AML-193 (cell line): ENCODE measurements at places on chromosomes 12 and 14.

DNA sequence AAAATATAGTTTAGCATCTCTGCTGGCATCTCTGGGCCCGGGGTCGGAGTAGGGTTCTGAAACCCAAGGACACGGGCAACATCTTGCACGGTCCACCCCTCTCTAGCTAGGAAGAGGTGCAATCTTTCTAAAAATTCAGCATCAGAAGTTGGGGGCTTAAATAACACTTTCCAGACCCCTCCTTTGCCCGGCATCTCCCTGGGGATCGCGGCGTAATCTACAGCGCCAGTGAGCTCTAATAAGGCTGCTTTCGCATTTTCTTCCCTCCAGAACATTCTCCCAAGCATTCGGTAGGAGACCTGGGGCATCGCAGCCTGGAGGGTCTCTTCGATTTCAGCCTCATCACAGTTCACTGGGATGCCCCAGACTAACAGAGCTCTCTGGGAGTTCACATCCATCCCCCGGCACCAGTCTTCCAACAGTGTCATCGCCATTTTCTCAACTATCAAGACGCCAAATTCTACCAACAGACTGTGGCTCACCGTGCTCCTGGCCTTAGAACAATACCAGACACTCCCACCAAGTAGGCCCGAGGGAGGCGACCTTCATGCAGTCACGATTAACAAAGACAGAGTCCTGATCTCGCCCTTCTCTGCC, 880 bp downstream of the PNMA1 start:
- no peak for DNase-seq

GRCh38 chr12:6570264-6570887, 2.3 kb upstream of the NOP2 start:
- peak; percentile 15 for DNase-seq

DNA sequence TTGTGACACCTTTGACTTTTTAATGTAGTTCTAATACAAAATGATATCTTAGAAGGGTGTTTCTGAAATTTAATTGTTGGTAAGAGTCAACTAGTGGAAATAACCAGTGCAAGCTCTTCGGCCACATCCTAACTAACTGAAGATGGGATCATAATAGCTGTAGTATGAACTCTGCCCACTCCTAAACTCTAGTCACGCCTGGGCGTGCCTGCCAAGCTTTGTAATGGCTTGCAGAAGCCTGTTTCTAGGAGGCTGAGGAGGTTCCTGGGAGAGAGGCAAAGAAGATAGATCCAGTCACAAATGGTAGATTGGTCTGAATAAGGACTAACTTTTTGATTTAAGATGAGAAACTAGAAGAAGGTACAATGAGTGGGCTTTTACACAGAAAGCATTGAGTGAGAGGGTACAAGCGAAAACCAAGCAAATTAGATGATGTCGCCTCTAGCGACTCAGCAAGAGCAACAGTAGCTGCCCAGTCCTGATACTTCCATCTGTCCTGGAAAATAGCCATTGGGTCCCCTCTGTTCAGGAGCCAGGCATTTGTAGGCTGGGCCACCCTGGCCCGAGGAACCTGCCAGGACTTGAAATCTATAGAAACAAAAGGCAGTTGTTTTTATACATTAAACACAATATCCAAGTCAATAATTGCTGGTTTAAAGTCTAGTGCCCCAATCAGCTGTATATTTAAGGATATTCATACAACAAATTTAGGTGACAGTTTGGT, 148.8 kb downstream of the SLC38A4 start:
- no peak for DNase-seq

DNA sequence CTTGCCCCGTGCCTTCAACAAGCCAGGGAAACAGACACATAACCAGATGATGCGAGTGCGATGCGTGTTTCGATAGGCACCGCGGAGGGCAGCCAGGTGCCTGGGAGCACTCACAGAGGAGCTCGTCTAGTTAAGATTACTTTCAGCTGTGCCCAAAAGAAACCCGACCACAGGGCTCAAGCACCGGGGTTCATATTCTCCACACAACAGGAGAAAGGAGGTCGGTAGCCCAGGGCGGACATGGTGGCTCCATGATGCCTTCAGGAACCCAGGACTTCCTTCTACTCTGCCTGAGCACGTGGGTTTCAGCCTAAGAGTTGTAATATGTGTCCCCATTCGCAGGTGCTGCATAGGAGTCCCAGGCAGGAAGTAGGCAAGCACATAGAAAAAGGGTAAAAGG, 53.7 kb upstream of the DDX11 start:
- DNase-seq, result no peak

DNA sequence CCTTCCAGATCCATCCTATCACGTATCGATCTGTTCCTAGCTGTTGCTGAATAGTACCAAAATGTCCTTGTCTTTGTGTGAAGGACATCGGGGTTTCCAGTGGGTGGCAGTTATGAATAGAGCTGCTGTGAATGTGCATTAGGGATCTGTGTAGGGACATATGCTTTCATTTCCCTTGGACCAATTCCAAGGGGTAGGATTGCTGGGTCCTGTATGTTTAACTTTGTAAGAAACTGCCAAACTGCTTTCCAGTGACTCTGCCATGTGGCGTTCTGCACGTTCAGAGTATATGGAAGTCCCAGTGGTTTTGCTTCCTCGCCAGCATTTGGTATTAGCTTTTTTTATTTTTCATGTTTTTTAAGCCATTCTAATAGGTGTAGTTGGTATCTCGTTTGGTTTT, 28.6 kb downstream of the PACS2 start:
- no peak for DNase-seq

GRCh38 chr14:47422191-47422590, 253.2 kb downstream of the MDGA2 start:
- no peak for DNase-seq

DNA sequence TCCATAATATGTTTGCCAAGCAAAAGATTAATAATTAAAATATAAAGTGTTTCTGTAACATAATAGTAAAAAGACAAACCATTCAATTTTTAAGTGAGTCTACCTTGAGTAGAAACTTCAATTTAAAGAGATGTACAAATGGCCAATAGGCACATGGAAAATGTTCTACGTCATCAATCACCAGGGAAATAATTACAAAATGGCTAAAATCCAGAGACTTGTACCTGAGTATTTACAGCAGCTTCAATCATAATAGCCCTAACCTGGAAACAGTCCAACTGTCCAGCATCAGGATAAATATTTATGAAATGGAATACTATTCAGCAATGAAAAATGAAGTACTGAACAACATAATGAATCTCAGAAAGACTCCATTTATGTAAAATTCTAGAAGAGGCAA, 95.5 kb upstream of the FAR2 start:
- no peak for DNase-seq

DNA sequence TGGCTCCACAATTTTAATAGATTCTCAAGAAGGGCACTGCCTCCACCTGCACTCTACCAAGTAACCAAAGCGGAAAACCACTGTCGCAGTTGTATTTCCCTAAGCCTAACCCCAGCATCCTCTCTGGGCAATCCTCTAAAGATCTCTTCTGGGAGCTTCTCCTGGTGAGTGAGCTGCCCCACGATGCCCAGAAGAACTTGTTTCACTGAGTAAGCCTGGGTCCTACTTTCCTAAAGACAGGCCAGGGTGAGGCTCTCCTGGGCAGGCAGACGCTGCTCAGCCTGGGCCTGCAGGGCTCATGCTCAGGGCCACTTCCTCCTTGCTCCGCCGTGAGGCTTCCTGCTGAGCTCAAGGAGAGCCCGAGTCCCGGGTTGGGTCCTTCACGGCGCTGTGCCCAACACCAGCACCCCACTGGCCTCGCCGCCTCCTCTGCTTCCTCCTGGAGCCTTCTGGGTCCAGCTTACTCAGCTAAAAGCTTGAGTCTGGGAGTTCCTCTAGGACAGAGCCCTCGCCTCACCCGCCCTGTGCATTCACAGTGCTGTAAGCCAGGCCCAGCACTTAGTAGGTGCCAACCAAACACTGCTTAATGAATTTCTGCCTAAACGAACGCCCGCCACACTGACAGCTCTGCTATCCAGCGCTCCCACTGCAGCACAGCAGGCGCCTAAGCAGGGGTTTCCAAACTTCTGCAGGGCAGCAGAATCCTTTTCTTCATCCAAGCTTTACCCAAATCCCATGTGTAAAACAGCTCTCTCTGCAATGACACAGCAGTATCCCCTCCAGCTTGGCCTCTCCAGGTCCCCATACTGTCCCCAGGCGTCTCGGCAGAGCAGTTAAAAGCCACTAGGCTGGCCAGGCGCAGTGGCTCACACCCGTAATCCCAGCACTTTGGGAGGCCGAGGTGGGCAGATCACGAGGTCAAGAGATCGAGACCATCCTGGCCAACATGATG, 5.7 kb downstream of the RAB35 start:
- peak; percentile 70 for DNase-seq

DNA sequence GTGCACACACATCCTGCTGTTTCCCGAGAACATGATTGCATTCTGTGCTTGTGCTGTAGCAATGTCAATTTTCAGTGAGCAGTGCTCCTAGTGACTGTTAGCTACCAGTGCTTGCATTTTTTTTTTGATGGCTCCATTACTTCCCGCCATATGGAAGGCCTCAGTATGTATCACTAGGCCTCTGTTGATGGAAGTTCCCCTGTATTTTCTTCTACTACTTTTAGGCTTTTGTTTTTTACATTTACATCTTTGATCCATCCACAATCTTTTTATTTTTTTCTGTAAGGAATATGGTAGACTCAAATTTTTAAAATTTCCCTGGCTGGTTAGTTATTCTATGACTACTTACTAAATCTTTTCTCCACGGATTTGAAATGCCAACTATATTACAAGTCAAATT, 49.1 kb downstream of the ZNF664 start:
- no peak for DNase-seq

DNA sequence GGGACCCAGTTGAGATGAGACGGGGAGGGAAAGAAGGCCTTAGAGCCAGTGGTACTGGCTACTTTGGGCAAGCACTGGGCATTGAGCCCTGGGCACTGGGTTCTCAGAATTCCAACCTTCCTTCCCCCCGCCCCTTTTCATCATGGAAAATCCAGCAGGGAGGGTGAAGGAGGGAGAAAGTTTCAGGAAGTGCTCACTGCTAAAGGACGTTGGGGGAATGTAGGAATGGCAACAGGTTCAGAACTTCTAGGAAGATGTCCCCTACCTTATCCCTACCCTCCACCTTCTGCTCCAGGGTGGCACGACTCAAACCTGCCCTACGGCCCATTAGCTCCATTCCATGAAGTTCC, 4.2 kb upstream of the TNS2 start:
- DNase-seq, result no peak

- no peak for DNase-seq
Measured at GRCh38 chr14:54597795-54598443, 31.0 kb downstream of the SAMD4A start.

GRCh38 chr12:12800406-12801180, 12.6 kb upstream of the DDX47 start:
- no peak for DNase-seq

DNA sequence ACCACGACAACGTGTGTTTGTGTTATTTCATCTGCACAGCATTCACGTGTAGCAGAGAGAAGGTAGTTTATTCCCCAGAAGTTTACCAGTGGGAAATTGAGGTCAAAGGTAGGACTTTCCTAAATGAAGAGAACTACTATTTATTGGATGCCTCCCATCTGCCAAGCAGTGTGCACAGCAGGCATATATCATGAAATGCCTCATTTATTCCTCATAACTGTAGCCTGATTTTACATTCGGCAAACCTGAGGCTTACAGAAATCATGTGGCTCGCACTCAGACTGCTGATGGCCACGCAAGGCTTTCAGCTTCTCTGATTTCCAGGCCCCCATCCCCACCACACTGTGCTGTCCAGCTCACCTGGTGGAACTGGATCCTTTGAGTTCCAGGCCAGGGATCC, 33.5 kb downstream of the NTF3 start:
- DNase-seq, result no peak

DNA sequence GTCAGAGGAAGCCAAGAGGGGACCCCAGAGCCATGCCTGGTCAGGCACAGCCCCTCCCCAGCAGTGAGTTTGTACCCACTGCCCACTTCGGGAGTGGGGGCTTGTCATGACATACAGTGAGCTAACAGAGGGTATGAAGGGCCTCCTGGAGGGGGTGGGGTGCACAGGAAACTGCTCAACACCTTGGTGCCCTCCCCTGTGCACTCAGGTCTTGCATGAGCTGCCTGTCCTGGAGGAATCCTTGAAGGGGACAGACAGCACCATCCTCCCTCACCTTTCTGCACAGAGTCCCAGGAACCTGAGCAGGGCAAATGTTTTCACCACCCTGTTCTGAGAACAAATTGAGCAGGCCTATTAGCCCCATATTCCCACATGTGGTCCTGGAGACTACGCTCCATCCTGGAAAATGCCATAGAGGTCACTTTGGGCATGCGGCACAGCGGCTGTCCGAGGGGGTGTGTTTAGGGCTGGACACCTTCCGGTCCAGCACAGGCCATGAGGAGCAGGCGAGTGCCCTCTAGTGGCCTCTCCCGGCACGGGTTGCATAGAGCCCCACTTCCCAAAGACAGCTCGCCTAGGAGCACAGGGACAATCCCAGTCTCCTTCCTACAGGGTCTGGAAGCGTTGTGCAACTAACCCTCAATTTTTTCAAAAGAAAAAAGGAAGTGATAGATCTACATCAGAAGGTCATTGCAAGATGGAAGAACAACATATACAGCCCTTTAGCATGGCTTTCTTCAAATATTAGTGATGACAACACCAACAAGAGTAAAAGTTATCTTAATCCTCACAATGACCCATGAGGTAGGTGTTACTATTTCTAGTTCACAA, 31.9 kb upstream of the ZFP36L1 start:
- DNase-seq, result peak; percentile 71

DNA sequence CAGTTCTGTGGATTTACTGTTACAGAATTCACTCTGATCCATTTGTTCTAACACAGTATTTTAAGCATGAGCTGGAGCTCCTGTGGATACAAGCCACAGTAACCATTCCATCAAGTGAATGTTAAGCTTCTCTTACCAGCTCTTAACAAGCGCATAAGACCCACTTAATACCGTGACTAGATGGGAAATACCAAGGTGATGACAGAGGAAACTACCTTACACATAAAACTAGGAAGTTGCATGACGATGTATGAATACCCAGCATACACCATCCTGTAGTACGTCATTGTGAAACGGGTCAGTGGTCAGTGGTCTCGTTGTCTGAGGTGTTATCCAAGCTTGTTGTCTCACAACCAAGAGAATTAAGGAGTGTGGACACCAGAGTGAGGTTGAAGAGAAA, 2.0 kb upstream of the GALC start:
- no peak for DNase-seq

GRCh38 chr12:32568228-32568627, 110.9 kb upstream of the DNM1L start:
- DNase-seq, result no peak

DNA sequence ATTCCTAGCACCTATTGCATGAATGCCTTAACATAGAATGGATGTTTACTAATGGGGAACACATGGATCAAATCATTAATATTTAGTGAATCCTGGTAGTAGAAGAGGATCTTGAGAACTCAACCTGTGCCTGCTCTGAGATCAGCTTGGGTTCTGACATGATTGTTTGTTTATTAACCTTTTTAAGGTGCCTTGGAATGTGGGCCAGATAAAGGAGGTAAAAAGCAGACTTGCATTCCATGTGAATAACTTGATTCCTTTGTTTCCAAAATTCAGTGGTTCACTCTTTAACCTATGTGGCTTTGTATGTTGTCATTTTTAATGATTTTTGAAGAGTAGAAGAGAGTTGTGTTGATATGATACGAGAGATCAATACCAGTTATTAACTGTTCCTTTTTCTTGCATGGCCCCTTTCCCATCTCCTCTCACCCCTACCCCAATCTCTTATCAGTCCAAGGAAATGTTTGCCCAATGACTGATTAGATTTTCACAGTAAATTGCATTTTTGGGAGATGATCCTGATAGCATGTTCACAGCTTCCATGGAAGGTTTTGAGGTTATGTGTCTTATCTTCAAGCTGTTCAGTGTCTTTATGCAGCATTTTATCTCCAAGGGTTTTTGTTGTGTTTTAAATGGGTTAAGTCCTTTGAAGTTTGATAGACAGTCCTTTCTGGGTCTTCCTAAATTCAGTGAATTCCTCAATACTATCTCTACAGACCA, 193.7 kb upstream of the FRMD6 start:
- no peak for DNase-seq

GRCh38 chr14:85358136-85358785, 171.7 kb upstream of the FLRT2 start:
- DNase-seq, result no peak
